ENCODE measurements at places on chromosomes 16 and 17. TPM values are rescaled to one million over a fixed set of nuclear protein-coding genes. Genes with fewer than 3 reads are reported as not detected.

MGAT5B gene
- total RNA-seq, result 0.15 TPM

GP2 gene
- total RNA-seq, result not detected

CA5A gene
- not detected for total RNA-seq

GPR142 gene
- total RNA-seq, result not detected

FBXW10 gene
- not detected for total RNA-seq

OR2C1 gene
- not detected for total RNA-seq
